ENCODE measurements at places on chromosomes 12 and 14.

- DNase-seq: no peak
Observed at GRCh38 chr14:31960039-31960438, 117.1 kb upstream of the ARHGAP5 start.

GRCh38 chr14:100400115-100400514 lies 77.0 kb downstream of the SLC25A47 start:
- no peak for DNase-seq

GRCh38 chr12:64687816-64688215 lies 71.4 kb downstream of the GNS start:
- no peak for DNase-seq

DNA sequence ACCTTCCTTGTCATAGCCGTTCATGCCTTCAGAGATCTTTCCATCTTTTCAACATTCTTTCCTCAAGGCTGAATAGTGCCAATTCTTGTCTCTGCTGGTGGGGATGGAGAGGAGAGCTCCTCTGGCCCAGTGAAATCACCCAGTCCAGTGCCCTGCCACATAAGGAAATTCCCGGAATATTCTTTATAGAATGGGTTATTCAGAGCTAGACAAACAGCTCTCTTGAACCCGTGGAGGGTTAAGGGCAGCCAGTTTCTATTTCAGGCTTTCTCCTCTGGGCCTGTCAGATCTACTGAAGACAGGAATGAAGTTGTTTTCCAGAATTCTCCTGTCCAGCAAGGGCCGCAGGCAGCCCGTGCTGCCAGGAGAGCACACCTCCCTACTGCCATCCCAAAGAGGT lies 8.1 kb upstream of the NRIP2 start:
- DNase-seq: no peak

- DNase-seq: no peak
Observed at GRCh38 chr14:66009089-66009488, 477.1 kb upstream of the CCDC196 start.

GRCh38 chr12:113467502-113468364 lies 3.9 kb downstream of the LHX5 start:
- DNase-seq: no peak

DNA sequence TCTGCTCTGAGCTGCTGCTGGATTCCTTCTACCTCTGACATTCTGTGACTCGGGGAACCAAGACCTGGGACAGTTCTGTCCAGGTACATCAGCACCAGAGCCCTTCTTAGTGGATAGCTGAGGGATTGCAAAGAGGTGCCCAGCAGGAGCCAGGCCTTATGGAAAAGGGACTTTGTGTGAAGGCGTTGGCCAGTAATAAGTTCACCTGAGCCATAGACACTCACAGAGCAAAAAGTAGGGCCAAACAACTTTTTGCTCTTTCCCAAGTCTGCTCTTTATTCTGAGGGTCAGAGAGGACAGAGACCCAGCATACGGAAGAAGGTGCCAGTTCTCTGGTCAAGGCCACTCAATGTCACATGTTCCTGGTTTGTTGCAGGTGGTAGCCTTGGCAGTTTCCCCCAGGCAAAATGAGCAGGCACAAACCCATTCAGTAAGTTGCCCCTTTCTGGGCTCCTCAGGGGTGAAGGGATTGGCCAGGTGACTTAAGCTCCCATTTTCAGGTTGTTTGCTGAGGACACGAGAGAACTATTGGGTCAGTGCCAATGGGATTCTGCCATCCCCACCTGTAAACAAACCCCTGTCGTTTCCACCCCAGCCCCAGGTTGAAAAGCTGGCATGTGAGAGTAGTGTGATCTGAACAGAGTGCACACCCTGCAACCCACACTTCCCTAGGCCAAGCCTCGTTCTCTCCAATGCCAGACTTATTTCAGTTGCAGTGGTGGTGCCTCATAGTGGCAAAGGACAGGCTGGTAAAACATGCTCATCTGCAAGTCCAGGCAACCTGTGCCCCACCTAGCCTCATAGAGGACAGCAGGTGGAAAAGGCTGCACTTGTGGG lies 150.3 kb downstream of the SMOC1 start:
- no peak for DNase-seq

GRCh38 chr12:45622210-45622937 lies 107.1 kb upstream of the ARID2 start:
- no peak for DNase-seq

DNA sequence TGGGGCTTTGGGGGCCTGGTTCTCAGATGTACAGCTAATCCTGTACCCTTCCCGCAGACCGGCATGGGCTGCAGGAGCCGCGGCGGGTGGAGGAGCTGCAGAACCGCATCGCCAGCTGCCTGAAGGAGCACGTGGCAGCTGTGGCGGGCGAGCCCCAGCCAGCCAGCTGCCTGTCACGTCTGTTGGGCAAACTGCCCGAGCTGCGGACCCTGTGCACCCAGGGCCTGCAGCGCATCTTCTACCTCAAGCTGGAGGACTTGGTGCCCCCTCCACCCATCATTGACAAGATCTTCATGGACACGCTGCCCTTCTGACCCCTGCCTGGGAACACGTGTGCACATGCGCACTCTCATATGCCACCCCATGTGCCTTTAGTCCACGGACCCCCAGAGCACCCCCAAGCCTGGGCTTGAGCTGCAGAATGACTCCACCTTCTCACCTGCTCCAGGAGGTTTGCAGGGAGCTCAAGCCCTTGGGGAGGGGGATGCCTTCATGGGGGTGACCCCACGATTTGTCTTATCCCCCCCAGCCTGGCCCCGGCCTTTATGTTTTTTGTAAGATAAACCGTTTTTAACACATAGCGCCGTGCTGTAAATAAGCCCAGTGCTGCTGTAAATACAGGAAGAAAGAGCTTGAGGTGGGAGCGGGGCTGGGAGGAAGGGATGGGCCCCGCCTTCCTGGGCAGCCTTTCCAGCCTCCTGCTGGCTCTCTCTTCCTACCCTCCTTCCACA lies 7.6 kb downstream of the NR4A1 start:
- DNase-seq: peak; percentile 51

DNA sequence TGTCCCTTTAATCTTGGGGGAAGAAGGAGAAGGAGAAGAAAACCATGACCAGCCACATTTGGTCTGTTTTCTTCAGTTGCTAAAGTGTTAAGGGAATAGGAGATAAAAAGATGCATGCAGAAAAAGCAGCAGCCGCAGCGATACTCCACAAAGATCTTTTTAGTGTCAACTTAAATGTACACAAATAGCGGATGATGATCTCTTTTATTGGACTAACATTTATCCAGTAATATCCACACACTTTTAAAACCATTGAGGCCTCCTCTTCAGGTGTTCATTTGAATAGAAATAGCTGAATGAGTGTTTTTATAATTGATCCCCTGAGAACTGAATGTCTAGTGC lies 83.5 kb downstream of the PAPOLA start:
- DNase-seq: no peak

- DNase-seq: no peak
Observed at GRCh38 chr14:76772300-76773187, 11.3 kb downstream of the VASH1 start.

DNA sequence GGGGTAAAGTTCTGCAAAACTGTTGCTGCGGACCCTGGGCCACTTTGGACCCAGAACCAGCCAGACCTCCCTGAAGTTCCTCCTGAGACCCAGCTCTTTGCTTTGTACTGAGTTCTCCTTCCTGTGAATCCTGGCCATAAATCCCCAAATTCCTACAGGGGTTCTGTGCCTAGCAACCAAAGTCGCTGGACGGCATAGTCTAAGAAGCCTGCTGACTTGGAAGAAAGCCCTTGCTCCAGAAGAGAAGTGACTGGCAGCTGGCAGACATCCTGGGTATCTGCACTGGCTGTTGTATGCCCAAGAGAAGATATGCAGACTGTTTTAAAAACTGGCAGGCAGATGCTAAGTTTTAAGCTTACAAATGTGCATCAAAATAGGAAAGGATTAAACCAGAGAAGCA lies 99.9 kb upstream of the SLC24A4 start:
- no peak for DNase-seq

DNA sequence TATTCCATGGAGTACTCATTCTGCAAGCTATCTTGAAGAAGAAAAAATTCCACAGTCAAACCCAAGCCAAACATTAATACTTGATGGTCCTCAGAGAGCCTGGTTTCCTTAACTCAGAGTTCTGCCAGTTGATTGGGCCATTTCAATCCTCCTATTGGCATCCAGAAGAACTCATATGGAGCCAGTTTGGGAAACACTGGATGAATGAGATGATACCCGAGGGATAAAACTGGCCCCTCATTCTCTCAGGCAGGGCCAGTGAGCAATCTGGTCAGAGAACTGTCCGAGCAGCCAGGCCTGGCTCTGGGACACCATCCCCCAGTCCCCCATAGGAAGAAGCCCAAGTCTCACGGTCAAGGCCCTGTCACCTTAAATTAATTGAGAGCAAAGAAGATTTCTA lies 48.8 kb downstream of the NUAK1 start:
- DNase-seq: no peak

DNA sequence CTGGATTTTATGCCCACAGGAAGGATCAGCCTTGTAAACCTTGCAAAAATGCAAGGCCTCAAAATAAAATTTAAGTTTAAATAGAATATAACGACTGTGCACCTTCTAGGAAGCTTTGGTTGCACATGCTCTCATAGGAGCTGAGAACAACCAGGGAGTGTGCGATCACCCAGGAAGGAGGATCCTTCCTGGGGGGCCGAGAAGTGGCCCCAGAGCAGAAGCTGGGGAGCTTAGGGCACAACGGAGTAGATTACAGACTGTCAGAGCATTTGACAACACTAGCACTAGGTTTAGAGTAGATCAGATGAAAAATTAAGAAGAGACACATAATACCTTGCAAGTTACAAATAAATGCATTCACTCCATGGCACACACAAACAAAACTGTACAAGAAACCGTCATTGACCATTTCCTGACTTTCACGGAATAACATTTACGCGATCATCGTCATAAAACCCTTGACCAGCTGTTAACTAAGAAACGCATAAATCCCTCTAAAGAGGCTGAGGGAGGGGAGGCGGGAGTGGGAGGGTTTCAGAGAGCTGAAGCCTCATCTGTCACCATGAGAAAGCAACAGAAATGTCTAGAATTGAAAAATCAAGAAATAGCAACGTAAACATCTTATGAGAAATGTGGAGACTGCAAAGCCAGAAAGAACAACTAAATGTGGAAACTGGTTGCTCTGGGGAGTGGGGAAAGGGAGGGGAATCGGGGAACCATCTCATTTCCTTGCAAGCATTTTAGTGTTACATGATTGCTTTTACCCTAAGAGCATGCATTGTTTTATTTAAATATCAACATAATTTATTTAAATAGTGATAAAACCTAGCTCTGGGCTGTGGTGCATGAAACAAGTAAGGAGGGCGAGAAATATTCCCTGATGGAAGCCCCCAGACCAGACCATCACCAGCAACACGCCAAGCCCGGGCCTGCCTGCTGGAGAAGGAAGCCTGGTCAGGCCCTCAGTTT lies 13.1 kb upstream of the CCDC85C start:
- DNase-seq: no peak
